Amygdala (tissue), 56 donors: ENCODE measurements at places on chromosomes 12 and 14.

GRCh38 chr12:6559500-6559899 is 3.7 kb upstream of the IFFO1 start:
- DNase-seq: no peak

DNA sequence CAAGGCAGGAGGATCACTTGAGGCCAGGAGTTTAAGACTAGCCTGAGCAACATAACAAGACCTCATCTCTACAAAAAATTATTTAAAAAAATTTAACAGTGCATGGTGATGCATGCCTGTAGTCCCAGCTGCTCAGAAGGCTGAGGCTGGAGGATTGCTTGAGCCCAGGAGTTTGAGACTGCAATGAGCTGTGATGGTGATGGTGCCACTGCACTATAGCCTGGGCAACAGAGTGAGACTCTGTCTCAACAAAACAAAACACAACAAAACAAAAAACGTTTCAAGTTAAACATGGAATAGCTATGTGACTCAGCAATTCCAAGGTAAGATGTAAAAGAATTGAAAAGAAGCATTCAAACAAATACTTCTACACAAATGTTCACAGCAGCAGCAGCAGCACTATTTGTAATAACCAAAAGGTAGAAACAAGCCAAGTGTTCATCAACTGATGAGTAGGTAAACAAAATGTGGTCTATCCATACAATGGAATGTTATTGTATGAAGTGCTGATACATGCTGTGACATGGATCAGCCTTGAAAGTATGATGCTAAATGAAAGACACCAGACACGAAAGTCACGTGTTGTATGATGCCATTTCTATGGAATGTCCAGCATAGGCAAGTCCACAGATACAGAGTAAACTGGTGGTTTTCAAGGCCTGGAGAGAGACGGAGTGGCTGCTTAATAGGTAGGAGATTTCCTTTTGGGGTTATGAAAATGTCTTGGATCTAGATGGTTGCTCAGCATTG is 31.4 kb downstream of the CFAP251 start:
- no peak for DNase-seq

- no peak for DNase-seq
These were observed 657.1 kb upstream of the SEL1L start for GRCh38 chr14:82190742-82191141.

- DNase-seq: no peak
These were observed 33.8 kb downstream of the WBP11 start for GRCh38 chr12:14769466-14769968.

GRCh38 chr12:94208622-94208966 is 60.2 kb downstream of the PLXNC1 start:
- DNase-seq: no peak

- no peak for DNase-seq
These were observed 76.3 kb downstream of the KSR2 start for GRCh38 chr12:117892441-117892840.

DNA sequence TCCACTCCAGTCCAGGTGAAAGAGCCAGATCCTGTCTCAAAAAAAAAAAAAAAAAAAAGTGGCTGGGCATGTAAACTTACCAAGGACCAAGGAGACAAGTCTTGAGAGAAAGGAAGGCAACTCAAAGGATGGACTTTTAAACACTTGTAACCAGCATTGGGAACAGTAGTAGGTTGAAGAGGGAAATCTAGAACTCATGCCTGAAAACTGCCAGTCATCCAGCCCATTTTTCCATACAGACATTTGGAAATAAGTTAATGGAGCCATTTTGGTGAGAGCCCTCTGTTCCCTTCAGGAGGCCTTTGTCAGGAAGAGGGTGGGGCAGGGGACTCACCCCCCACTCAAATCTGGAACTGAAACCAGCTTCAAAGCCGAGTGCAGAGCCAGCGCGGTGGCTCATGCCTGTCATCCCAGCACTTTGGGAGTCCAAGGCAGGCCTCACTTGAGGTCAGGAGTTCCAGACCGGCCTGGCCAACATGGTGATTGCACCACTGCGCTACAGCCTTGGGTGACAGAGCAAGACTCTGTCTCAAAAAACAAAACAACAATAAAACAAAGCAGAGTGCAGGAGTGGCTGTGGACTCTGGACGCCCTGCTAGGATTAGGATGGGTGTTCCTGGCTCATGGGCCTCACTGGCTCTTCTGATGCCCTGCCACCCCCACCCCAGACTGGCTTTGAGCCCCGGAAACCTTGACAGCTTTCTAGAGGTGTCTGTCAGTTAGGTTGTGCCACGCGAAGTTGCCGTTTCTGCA is 1.6 kb upstream of the MLXIP start:
- DNase-seq: no peak

DNA sequence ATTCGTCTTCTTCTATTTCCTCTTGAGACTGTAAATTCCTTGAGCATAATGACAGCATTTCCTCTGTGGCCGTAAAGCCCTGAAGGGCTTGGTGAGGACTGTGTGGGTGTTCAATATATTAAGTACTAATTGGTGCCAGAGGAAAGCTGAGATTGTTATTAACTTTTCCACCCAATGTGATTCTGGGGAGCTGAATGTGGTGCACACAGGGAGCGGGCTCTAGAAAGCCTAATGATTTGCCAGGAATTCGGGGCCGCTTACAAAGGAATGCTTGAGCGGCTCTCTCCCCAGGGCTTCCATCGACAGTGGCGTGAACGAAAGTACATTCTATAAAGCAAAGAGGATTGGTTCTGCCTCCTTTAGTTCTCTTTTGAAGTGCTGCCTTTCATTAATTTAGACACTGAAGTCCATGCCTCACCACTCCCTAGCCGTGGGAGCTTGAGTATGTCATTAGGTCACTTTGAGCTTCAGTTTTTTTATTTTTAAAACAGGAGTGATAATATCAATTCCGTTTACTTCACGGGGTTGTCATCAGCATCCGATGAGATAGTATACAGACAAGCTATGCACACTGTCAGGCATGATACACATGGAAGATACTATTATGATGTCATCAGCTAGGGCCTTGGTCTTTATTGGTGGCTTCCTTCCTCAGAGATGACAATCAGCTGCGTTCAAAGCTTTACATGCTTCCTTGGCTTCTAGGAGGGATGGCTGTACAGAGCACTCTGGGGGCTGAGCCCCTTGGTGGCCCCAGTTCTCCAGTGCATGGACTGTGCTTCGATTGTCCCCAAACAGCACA is 11.0 kb upstream of the GSG1 start:
- no peak for DNase-seq

DNA sequence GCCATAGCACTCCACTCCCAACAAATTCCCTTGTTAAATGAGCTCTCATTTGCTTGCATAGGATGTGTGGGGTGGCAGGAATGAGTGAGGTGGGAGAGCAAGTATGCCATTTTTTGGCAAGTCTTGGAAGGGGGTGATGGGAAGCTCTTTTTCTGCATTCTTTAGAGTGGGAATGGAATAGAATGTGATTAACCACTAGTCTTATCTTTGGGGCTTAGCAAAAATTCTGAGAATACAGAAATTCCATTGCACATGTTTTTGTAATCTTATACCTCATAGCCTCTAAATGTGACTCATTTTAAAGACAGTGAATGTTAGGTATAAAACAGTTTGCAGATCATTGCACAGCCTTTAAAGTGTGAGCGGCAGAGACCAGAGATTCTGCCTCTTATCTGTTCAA is 28.4 kb upstream of the NEDD1 start:
- no peak for DNase-seq

- no peak for DNase-seq
These were observed 36.4 kb upstream of the SYT10 start for GRCh38 chr12:33476058-33476457.

DNA sequence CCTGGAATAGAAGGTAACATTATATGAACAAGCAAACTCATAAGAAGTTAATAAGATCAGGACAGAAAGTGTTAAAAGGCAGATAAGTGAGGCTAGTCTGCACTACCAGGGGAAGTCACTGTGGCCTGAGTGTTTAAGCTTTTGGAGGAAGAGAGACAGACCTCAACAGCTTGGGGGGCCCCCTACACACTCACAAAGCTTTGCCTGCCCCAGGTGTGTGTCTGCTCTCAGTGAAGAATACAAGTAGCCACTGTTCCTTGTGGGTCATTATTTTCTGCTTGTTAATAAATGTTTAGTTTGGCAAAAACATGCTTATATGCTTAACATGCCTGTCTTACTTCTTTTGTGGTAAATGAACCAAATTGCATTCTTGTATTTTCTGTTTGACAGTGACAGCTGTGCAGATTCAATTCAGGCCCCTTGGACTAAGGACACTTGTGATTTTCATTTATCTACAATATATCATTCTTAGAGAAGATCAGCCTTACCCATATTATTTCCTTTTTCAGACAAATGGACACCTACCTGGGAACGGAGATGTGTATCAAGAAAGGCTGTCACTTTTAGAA is 50.7 kb upstream of the C12orf71 start:
- DNase-seq: no peak

- DNase-seq: no peak
These were observed 49.7 kb upstream of the TRAF3 start for GRCh38 chr14:102727336-102728095.

GRCh38 chr14:77638771-77639171 is 22.3 kb upstream of the SPTLC2 start:
- DNase-seq: no peak

- DNase-seq: no peak
These were observed 1004.4 kb downstream of the AACS start for GRCh38 chr12:126069549-126070165.

DNA sequence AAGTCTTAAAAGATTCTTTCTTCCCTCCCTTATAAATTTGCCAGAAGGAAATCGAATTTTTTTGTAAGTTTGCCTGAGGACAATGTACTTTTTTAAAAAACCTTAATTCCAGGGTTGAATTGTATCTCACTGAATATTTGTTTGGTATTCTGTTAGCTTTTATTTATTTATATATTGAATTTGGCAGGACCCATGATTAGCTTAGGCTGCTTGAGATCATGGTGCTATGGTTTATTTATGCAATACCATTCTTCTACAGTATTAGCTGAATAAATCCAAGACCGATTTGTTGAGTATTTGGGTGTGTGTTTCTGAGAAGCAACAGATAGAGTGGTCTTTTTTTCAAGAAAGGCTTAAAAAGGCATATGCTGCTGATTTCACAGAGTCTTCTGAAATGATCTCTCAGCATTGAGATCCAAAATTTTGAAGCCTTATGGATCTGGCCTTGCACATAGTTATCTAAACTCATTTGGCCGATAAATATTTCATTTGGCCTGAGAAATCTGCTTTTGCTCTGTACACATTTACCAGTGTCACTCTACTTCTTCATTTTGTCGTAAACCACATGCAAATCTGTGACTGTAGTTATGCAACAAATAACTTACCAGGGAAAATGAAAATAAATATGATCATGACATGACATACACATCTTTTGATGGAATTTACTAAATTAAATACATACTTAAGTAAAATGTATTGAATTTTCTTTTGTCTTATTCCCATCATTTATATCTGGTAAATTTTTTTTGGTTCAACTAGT is 265.8 kb upstream of the FLRT2 start:
- no peak for DNase-seq

DNA sequence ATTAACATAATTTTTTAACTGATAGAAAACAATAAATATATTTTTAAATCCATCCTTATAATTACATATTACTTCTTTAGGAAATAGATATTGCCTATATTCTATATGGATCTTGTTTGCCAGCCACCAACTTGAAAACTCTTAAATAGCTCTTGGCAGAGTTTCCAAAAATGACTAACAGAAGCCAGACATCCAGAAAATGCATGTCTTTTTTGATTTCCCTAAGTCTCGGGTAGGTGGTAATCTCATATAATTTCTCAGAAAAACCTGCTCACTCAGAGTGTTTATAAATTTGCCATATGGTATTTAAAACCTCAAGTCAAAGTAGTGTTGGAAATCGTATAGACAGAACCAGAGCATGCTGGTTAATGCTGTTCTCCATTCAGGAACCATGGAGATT is 360.4 kb upstream of the FOXG1 start:
- no peak for DNase-seq

- no peak for DNase-seq
These were observed 1.4 kb upstream of the FOXN4 start for GRCh38 chr12:109310247-109311125.
